ENCODE measurements at places on chromosomes 16 and 17. TPM values are rescaled to one million over a fixed set of nuclear protein-coding genes. Genes with fewer than 3 reads are reported as not detected.

GRCh38 chr16:78098595-78099270 is 721 bp upstream of the WWOX start:
- H3K27me3 ChIP-seq, result no peaks in the 10 kb centered on the region
- peak overlapping the region; percentile 87 for H3K27ac ChIP-seq
- peak; percentile 13 for DNase-seq
- peak overlapping the region; percentile 86 for H3K4me3 ChIP-seq
- peaks cover 28% of the 10 kb centered on the region for H3K4me1 ChIP-seq

DNA sequence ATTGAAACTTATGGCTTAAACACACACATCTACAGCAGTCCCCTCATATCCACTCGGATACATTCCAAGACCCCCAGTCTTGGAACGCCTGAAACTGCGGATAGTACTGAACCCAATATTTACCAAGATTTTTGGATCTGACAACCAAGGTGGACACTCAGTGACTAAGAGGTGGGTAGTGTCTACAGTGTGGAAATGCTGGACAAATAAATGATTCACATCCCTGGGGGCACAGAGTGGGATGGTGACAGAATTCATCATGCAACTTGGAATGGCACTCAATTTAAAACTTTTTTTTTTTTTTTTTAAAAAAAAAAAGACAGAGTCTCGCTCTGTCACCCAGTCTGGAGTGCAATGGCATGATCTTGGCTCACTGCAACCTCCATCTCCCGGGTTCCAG is 54.2 kb upstream of the TRAP1 start:
- H3K36me3 ChIP-seq, result peaks cover 33% of the 10 kb centered on the region
- no peak for DNase-seq
- H3K27me3 ChIP-seq, result no peaks in the 10 kb centered on the region
- H3K27ac ChIP-seq, result no peak overlapping the region
- no peaks in the 10 kb centered on the region for H3K4me1 ChIP-seq

DNA sequence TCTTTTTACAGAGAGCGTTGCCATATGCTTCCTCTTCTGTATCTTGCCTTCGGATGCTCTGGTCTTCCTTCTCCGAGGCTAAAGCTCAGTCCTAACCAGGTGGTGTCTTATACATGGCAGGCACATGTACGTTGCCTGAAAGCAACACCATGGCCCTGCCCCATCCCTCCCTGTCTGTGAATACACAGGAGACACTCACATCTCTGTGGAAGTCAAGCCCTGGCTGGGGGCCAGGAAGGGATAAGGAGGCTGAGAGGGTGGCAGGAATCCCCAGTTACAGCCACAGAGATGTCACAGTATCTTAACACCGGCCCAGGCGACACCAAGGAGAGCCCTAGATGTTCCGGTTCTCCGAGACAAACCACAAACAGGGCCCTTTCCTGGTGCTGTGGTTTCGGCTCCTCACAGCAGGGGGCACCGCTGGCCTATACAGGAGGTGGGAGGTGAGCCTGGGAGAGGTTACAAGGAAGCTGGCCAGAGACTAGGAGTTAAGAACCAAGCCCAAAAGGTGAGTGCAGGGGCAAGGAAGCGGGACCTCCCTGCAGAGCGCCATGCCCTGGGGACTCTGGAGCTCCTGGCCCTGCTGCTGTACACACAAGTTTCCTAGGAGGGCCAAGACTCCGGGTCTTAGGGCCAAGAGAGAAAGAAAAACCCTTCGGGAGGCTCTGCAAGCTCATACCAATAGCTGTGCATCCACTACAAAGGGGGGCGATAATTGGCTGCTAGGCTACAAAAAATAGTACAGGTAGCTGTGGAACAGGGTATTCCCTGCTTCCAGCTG is 41.7 kb downstream of the SRL start:
- peaks cover 4% of the 10 kb centered on the region for H3K27me3 ChIP-seq
- H3K4me1 ChIP-seq, result peaks cover 6% of the 10 kb centered on the region
- H3K27ac ChIP-seq, result no peak overlapping the region
- no peaks in the 10 kb centered on the region for H3K36me3 ChIP-seq

- H3K4me1 ChIP-seq, result no peaks in the 10 kb centered on the region
- H3K36me3 ChIP-seq, result no peaks in the 10 kb centered on the region
- H3K4me3 ChIP-seq, result no peak overlapping the region
- no peak for DNase-seq
- H3K27ac ChIP-seq, result no peak overlapping the region
- H3K27me3 ChIP-seq, result peaks cover 9% of the 10 kb centered on the region
Observed at GRCh38 chr16:19346335-19346922, 60.9 kb downstream of the CLEC19A start.

DNA sequence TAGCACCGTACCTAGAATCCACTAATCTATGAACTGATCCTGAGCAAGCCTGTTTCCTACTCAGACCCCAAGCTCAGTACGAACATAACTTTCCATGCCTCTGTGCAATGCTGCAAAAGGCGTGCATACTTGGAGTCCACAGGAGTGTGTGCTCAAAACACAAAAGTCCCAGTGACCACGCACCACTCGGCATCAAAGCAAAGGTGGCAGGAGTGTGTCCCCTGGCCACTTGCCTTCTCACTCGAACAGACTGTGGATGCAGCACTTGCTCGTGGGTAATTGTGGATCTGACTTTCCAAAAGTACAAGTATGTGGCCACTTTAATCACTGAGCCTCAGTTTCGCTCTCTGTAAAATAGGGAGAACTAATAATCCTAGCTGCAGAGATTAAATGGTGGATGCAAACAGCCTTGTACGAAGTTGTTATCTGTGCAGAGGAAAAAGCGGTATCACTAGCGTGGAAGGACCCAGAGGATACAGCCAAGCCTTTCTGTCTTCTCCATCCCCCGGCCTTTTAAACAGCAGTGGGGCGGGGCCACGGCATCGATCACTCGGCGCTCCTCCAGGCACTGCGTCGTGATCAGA is 311 bp upstream of the KDM8 start:
- peak; percentile 96 for DNase-seq
- H3K4me1 ChIP-seq, result peaks cover 54% of the 10 kb centered on the region
- H3K4me3 ChIP-seq, result peak overlapping the region; percentile 83
- H3K27me3 ChIP-seq, result no peaks in the 10 kb centered on the region

DNA sequence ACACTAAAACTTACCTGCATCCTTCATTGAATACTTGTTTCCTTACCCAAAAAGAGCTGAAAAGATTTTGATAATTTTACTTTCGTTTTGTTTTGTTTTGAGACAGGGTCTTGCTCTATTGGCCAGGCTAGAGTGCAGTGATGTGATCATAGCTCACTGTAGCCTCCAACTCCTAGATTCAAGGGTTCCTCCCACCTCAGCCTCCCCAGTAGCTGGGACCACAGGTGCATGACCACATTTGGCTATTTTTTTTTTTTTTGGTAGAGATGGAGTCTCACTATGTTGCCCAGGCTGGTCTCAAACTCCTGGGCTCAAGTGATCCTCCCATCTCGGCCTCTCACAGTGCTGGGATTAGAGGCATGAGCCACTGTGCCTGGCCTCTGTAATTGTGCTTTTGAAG is 10.0 kb upstream of the TCAP start:
- no peak overlapping the region for H3K27ac ChIP-seq
- DNase-seq, result no peak
- H3K4me1 ChIP-seq, result peaks cover 49% of the 10 kb centered on the region

DNA sequence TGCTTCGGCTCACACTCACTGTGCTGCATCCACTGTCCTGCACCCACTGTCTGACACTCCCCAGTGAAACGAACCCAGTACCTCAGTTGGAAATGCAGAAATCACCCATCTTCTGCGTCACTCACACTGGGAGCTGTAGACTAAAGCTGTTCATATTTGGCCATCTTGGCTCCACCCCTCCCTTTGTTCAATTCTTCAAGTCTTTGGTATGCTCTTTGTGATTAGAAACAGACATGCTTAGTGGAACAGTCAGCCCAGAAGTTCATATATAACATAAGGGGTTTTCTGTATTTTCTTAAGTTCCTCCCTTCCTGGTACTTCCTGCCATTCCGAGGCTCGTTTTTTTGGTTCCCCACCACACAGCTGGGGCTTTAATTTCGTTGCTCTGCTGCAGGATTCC is 398.5 kb upstream of the DYNLRB2 start:
- peaks cover 7% of the 10 kb centered on the region for H3K27me3 ChIP-seq
- no peak for DNase-seq
- no peaks in the 10 kb centered on the region for H3K36me3 ChIP-seq
- no peaks in the 10 kb centered on the region for H3K4me1 ChIP-seq
- no peak overlapping the region for H3K4me3 ChIP-seq
- H3K27ac ChIP-seq, result no peak overlapping the region

GRCh38 chr16:87681981-87682570 is 79.8 kb downstream of the JPH3 start:
- no peak overlapping the region for H3K4me3 ChIP-seq
- peaks cover 12% of the 10 kb centered on the region for H3K4me1 ChIP-seq
- DNase-seq, result peak; percentile 63
- peaks cover 3% of the 10 kb centered on the region for H3K27me3 ChIP-seq

DNA sequence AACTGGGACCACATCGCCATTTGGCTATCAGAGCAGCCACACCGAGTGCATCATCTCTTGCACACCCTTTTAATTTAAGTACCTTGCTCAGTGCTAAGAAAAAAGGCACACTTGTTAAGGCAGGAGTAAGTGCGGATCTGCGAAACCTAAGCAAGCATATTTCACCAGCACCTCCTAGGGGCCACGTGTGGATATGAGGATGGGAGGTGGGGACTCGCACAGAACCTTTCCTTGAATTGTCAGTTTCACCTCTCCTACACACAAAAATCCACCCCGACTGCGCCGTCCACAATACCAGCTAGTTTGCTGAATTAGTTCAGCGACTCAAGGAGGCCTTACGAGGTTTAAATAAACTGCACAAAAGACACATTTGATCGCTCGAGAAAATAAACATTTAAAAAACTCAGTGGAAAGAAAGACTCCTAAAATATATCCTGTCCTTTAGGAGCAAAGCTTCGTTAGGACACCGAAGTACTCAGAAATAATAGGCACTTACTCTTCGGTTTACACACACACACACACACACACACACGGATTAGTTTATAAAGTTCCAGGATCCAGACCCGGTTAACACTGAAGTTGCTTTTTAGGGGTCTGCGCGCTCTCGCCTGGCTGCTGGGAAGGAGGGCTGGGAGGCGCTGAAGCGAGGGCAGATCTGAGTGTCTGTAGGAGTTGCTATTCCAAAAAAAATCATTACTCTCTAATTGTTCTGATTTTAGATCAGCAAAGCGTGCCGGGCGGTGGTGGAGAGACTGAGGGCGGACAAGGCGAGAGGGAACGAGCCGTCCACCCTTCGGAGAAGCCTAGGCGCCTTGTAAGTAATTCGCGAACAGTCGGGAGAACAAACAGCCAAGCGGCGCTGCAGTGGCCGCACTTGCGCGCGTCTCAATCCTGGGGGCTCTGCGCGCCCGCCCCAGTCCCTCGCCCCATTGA is 1.0 kb upstream of the KCNJ2 start:
- H3K27ac ChIP-seq, result no peak overlapping the region
- peaks cover 55% of the 10 kb centered on the region for H3K27me3 ChIP-seq
- peak overlapping the region; percentile 59 for H3K4me3 ChIP-seq
- DNase-seq, result peak; percentile 41
- no peaks in the 10 kb centered on the region for H3K36me3 ChIP-seq

GRCh38 chr16:63467513-63467912 is 1431.3 kb upstream of the CDH8 start:
- H3K4me3 ChIP-seq, result no peak overlapping the region
- no peak for DNase-seq
- no peaks in the 10 kb centered on the region for H3K4me1 ChIP-seq
- H3K27ac ChIP-seq, result no peak overlapping the region
- no peaks in the 10 kb centered on the region for H3K36me3 ChIP-seq
- no peaks in the 10 kb centered on the region for H3K27me3 ChIP-seq

GRCh38 chr16:4467916-4468315 is 6.5 kb downstream of the NMRAL1 start:
- H3K4me1 ChIP-seq, result peaks cover 21% of the 10 kb centered on the region
- H3K27ac ChIP-seq, result no peak overlapping the region
- no peak for DNase-seq
- H3K27me3 ChIP-seq, result no peaks in the 10 kb centered on the region
- H3K4me3 ChIP-seq, result no peak overlapping the region

GRCh38 chr17:48463526-48463925 is 33.5 kb upstream of the SKAP1 start:
- H3K36me3 ChIP-seq, result no peaks in the 10 kb centered on the region
- DNase-seq, result no peak
- H3K27ac ChIP-seq, result no peak overlapping the region
- peaks cover 2% of the 10 kb centered on the region for H3K27me3 ChIP-seq
- peaks cover 6% of the 10 kb centered on the region for H3K4me1 ChIP-seq

- peaks cover 30% of the 10 kb centered on the region for H3K36me3 ChIP-seq
- DNase-seq, result no peak
Observed at GRCh38 chr16:19507867-19508266, 14.0 kb downstream of the GDE1 start.

DNA sequence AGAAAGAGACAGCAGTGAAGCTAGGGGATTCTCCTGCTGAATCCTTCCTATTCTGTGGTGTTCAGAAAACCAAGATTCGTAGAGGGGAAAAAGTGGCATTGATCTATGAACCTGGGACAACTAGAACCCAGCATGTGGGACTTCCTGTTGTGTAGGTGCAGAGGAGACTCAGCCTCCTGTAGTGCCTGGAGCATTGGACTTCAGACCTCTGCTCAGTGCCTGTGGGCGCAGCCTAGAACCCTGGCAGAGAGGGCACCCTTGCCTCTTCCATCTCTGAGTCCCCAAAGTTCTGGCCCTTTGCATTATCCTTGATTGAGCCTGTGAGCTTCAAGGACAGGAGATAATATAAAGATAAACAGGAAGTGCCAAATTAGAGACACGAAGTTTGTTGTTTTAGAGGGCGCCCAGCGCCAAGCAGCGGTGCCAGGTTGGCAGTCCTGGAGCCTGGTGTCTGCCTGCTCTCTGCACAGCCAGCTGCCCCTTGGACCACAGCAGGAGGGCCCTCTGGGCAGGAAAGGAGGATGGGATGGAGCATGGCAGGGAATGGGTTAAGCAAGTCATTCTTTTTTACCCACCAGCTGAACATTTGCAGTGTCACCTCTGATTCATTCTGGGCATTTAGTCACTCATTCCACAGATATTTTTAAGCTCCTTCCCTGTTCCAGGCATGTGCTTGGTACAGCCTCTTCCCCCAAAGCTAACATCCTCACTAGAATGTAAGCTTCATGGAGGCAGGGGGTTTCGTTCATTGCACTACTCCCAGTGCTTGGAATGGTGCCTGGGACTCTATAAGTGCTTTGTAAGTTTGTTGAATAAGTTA is 11.9 kb upstream of the SP6 start:
- H3K4me1 ChIP-seq, result peaks cover 12% of the 10 kb centered on the region
- no peak for DNase-seq
- no peak overlapping the region for H3K27ac ChIP-seq
- H3K4me3 ChIP-seq, result no peak overlapping the region
- peaks cover 13% of the 10 kb centered on the region for H3K27me3 ChIP-seq

- DNase-seq, result no peak
- H3K27me3 ChIP-seq, result no peaks in the 10 kb centered on the region
- H3K4me3 ChIP-seq, result no peak overlapping the region
Observed at GRCh38 chr17:64180089-64181073, 50.4 kb upstream of the ERN1 start.

GRCh38 chr17:47188271-47188875 is 722 bp downstream of the CDC27 start:
- H3K27ac ChIP-seq, result peak overlapping the region; percentile 96
- H3K4me3 ChIP-seq, result peak overlapping the region; percentile 96
- H3K4me1 ChIP-seq, result peaks cover 43% of the 10 kb centered on the region
- peaks cover 20% of the 10 kb centered on the region for H3K36me3 ChIP-seq
- DNase-seq, result peak; percentile 46

GRCh38 chr16:58685084-58685449 is 497 bp upstream of the SLC38A7 start:
- DNase-seq, result no peak
- peak overlapping the region; percentile 91 for H3K4me3 ChIP-seq
- H3K27ac ChIP-seq, result no peak overlapping the region
- peaks cover 16% of the 10 kb centered on the region for H3K4me1 ChIP-seq
- no peaks in the 10 kb centered on the region for H3K36me3 ChIP-seq
- no peaks in the 10 kb centered on the region for H3K27me3 ChIP-seq

The ACE gene
- total RNA-seq, result 0.51 TPM

The OTOA gene
- 0.09 TPM for total RNA-seq

The ENKD1 gene
- total RNA-seq, result 8.9 TPM

The FOXO3B gene
- 7.5 TPM for total RNA-seq
